ENCODE measurements at places on chromosomes 12 and 14.
A peak's percentile ranks its signal among the peaks of the same experiment; 100 is the strongest.

DNA sequence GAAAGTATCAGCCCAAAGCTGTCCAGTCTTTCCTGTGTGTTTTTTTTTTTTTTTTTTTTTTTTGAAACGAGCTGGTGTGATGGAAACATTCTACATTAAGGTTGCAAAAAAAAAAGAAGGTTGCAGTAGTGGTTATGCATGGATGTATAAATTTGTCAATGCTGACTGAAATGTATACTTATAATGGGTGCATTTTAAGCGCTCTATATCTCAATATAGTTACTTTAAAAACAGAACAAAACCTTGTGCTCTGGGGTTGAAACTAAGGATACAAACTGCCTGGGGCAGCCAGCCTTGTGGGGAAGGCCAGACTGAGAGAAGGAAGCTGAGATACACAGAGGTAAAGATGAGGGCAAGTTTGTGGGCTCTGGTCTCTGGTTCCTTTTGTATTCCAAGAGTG lies 87.3 kb upstream of the RMST start:
- DNase-seq, result no peak

- no peak for DNase-seq
These were observed 184.5 kb downstream of the MON2 start for GRCh38 chr12:62651138-62651537.

- DNase-seq, result peak; percentile 46
These were observed 4.7 kb downstream of the ACVRL1 start for GRCh38 chr12:51911788-51912711.

- peak; percentile 86 for DNase-seq
These were observed 1.5 kb upstream of the SUPT16H start for GRCh38 chr14:21385188-21385904.

- peak; percentile 54 for DNase-seq
These were observed 26.1 kb upstream of the IFNG start for GRCh38 chr12:68185598-68185997.

GRCh38 chr12:27425306-27425705 lies 21.2 kb upstream of the SMCO2 start:
- DNase-seq, result no peak

DNA sequence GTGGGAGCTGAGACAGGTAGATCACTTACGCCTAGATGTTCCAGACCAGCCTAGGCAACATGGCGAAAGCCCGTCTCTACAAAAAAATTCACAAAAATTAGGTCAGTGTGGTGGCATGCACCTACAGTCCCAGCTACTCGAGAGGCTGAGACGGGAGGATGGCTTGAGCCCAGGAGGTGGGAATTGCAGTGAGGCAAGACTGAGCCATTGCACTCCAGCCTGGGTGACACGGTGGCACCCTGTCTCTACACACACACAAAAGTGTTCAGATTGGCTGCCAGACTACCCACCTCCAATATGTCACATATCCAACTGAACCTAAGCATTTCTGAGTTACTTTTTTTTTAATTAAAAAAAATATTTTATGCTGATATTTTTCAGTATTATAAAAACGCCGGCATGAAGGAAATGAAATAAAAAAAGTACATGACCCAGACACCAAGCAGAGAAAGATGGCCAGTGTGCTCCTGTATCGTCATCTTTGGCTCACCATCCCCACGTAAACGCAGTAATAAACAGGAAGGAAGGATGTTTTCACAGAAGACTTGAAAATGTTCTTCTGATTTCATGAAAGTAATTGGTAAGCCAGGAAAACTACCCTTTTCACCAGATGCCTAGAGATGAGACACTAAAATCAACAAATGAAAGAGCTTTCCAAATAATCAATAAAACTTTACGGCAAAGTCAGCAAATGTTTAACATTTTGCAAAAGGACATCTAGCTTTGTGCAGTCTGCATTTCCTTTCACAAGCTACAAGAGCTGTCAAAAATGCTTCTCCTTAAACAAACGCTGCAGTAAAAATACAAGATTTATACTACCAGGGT lies 26.4 kb downstream of the CDC42BPB start:
- DNase-seq, result no peak

DNA sequence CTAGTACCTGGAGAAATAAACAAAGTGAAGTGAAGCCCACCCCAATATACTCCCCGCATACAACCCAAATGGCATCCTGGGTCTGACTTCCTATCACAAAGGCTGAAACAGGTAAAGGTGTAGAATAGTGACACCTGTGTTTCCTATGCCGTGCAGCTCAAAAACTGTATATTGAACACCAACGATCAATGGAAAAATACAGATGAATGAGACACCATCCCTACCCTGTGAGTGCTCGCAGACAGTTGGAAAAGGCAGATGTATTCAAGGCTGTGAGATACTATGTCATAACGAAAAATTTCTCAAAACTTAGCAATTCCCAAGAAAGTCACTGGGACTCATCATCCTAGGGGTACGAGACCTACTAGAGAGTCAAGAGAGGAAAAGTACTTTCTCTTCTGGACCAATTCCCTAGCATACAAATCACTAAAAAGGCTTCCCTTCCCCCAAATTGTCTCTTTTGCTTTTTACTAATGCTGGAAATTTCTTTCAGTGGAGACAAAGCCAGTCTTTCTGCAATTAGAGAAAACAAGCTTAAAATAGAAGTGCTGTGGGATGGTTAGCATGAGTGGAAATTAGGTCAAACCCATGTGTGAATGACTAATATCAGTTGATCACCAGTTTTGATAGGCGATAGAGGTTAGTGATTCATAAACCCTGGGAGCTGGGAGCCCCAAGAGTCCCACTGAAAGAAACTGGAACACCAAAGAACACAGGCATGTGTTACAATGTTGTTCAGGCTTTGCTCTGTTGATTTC lies 249.7 kb downstream of the SPTSSA start:
- no peak for DNase-seq

GRCh38 chr12:4054630-4055029 lies 181.4 kb upstream of the PARP11 start:
- DNase-seq, result no peak

DNA sequence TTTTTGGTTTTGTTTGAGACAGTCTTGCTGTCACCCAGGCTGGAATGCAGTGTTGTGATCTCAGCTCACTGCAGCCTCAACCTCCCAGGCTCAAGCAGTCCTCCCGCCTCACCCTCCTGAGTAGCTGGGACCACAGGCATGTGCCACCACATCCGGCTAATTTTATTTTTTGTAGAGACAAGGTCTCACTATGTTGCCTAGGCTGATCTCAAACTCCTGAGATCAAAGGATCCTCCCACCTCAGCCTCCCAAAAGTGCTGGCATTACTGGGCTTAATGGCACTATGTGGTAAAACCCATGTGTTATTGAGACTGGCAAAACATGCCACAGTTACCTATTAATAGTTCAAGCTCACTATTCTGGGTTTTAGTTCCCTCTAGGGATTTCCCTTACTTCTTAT lies 51.2 kb upstream of the KCNH3 start:
- no peak for DNase-seq

- DNase-seq, result peak; percentile 8
These were observed 79.4 kb downstream of the TMTC2 start for GRCh38 chr12:82765971-82766705.

- no peak for DNase-seq
These were observed 9.5 kb downstream of the PPP1CC start for GRCh38 chr12:110733089-110733715.

All from NB4 (cell line).